Melanocyte of skin (primary cell): ENCODE measurements at places on chromosomes 6 and 20. TPM values are rescaled to one million over a fixed set of nuclear protein-coding genes. Genes with fewer than 3 reads are reported as not detected.

Gene VAPB
- 17.6 and 19.0 TPM in 2 replicates for total RNA-seq

Gene XKR7
- not detected in 2 replicates for total RNA-seq

Gene GHRH
- total RNA-seq, result not detected in 2 replicates

Gene GMEB2
- total RNA-seq, result 5.3 and 6.2 TPM in 2 replicates

Gene OR12D3
- not detected in 2 replicates for total RNA-seq

Gene HLA-G
- 1.7 and 9.7 TPM in 2 replicates for total RNA-seq

Gene GDAP1L1
- not detected in 2 replicates for total RNA-seq

Gene SLC22A23
- total RNA-seq, result 6.2 and 8.6 TPM in 2 replicates

Gene MYCT1
- total RNA-seq, result not detected in 2 replicates

Gene PLA2G7
- under 0.01 and 0.15 TPM in 2 replicates for total RNA-seq

Gene TFAP2D
- not detected in 2 replicates for total RNA-seq

Gene DNAH8
- not detected in 2 replicates for total RNA-seq

Gene SAMD10
- 0.62 and 1.00 TPM in 2 replicates for total RNA-seq

Gene APCDD1L
- under 0.01 TPM in 1 of 2 replicates, not detected in the other for total RNA-seq
